ENCODE measurements at places on chromosomes 6 and 20.

DNA sequence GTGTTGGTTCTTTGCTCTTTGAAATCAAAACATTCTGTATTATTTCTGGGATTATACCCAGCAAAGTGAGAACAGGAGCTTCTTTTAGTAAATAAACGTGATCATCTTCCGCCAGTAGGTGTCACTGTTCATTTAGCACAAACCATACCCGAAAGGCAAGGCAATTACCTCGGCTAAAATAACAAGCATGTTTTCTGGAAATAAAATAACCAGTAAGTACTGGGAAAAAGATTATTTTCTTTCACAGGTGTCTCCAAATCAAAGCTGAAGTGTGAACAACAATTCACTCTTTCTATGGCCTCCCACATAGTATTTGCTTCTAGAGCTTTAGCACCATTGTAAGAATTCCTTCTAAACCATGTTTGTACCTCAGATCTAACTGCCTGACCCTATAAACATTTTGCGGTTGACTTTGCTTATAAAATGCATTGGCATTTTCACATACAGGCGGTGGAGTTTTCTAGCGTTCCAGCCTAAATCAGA is 144.6 kb upstream of the AGPAT4 start:
- DNase-seq, result no peak

DNA sequence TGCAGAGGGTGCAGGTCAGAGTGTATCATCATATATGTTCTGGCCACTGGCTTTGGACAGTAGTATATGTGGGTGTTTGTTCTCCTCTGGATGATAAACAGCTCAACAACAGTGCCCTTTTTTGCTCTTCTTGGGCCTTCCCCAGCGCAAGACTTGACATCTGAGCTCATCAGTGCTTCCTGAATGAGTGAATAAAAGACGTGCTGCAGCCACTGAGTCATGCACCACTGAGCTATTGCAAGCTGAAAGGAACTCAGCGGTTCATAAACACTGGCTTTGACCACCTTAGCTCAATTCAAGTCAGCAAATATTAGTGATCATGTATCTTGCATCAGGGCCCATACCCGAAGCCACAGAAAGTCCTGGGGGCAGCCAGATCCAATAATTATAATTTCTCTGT is 105.3 kb upstream of the KCNG1 start:
- no peak for DNase-seq

DNA sequence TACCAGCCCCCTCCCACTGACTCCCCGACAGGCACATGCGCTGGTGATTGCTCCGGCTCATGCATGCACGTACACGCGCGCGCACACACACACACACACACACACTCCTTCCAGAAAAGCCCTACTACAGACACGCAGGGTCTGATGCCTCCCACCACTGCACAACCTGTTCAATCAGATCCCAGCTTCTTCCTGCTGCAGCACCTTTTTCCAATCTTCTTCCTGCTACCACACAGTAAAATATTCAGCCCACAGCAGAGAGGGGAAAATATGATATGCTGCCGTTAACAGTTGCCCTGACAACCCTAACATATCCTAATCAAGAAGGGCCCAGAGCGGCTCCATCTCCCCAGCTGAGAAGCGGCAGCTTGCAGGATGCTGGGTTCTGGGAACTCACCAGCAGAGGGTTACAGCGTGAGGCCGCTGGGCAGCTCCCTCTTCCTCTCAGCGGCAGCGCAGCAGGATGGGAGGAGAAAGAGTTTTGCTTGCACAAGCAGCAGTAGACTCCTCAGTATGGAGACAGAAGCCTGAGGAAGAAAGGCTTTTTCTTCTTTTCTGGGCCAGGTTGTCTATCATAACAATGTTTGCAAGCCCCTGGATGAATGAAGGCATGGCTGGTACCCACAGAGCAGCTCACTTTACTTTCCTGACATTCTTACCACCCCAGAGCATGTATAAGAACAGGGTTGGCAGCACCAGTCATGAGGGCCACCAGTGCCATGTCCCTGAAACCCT is 23.9 kb downstream of the MAP7 start:
- DNase-seq, result no peak

- no peak for DNase-seq
Measured at GRCh38 chr20:60641879-60642447, 610.1 kb upstream of the CDH4 start.

DNA sequence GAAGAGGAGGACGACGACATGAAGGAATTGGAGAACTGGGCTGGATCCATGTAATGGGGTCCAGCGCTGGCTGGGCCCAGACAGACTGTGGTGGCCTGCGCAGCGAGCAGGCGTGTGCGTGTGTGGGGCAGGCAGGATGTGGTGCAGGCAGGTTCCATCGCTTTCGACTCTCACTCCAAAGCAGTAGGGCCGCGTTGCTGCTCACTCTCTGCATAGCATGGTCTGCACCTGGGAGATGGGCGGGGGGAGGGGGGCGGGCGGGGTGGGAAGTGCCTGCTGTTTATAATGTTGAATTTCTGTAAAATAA is 42.3 kb downstream of the CHMP4B start:
- DNase-seq, result no peak

GRCh38 chr6:9914951-9915350 is 499.9 kb downstream of the TFAP2A start:
- DNase-seq, result no peak

DNA sequence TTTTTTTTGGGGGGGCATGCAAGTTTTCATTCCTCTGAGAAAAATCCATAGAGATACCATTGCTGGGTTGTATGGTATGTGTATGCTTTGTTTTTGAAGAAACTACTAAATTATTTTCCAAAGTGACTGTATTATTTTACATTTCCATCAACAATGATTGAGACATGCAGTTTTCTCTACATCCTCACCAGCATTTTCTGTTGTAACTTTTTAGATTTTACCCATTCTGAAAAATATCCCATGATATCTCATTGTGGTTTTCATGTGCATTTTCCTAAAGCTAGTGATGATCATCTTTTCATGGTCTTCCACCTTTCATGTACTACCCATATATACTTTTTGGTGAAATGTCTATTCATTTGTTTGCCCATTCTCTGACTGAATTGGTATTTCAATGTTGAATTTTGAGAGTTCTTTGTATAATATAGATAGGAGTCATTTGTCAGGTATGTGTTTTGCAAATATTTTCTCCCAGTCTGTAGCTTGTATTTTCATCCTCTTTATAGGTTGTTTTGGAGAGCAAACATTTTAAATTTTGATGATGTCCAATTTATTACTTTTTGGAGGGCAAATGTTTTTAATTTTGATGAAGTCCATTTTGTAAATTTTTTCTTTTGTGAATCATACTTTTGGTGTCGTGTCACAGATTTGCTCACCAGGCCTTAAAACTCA is 827.5 kb upstream of the CITED2 start:
- DNase-seq, result no peak

DNA sequence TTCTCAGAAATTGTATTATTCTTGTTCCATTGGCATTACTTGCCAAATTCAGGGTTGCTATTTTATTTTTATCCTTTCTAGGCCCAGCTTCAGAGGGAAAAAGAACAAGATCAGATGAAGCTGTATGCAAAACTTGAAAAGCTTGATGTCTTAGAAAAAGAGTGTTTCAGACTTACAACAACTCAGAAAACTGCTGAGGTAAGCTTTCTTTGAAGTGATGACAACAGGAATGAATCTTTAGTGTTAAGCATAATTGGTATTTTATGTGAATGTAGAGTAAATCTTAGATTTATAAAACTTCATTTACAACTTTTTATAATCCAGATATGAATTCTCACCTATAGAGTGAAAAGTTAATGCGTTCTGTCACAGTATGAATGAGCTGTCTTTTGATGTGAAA is 58.4 kb downstream of the CEP57L1 start:
- no peak for DNase-seq

- no peak for DNase-seq
Measured at GRCh38 chr6:111766201-111766857, 106.9 kb downstream of the FYN start.

GRCh38 chr20:16562259-16562658 is 11.0 kb downstream of the KIF16B start:
- DNase-seq, result no peak

- no peak for DNase-seq
Measured at GRCh38 chr6:101663100-101663499, 269.6 kb downstream of the GRIK2 start.

- no peak for DNase-seq
Measured at GRCh38 chr20:39800111-39800510, 838.0 kb downstream of the DHX35 start.

- no peak for DNase-seq
Measured at GRCh38 chr6:35148167-35148741, 7.1 kb upstream of the TCP11 start.
